ENCODE measurements at places on chromosomes 5 and 9.

DNA sequence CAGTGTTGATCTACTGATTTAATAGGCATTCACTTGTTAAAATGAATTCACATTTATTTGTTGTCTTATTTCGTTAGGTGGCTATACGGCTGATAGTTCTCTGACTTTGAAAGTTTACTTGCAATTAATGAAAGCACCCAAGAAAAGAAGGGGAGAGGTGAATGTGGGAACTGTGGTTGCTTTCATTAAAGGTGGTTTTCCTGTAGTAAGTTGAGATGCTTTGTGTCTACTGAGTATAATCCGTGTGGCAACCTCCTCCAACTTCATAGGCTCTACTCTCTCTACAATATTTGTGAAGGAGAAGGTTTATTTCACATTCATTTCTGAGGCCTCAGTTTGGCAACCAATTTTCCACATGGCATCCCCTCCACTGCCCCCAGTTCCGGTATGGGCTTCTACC is 12.8 kb upstream of the MACIR start:
- no peak for DNase-seq

DNA sequence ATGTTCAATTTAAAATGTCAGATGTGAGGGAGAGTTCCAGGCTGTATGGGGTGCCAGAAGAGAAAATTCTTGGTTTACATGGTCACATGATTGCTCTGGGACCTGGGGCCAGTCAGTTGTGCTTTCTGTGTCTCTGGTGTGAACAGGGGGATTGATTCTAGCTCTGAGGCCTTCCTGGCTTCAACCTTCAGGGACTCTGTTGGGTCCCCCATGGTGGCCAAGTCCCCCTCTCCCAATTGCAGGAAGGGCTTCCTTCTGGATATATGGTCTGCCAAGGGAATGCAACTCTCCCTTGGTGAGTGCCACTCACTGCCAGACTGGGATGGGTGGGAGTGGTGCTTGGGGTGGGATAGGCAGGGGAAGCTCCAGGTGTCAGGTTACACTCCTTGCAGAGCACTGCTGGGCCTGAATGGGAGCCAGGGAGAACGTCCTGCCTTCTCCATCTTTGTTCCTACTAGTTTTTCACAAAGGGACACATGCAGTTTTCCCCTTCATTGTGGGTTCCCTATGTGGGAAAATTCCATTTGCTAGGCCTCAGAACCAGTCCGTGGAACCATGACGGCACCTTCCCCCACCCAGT is 153.2 kb downstream of the MELK start:
- DNase-seq: peak; percentile 8

DNA sequence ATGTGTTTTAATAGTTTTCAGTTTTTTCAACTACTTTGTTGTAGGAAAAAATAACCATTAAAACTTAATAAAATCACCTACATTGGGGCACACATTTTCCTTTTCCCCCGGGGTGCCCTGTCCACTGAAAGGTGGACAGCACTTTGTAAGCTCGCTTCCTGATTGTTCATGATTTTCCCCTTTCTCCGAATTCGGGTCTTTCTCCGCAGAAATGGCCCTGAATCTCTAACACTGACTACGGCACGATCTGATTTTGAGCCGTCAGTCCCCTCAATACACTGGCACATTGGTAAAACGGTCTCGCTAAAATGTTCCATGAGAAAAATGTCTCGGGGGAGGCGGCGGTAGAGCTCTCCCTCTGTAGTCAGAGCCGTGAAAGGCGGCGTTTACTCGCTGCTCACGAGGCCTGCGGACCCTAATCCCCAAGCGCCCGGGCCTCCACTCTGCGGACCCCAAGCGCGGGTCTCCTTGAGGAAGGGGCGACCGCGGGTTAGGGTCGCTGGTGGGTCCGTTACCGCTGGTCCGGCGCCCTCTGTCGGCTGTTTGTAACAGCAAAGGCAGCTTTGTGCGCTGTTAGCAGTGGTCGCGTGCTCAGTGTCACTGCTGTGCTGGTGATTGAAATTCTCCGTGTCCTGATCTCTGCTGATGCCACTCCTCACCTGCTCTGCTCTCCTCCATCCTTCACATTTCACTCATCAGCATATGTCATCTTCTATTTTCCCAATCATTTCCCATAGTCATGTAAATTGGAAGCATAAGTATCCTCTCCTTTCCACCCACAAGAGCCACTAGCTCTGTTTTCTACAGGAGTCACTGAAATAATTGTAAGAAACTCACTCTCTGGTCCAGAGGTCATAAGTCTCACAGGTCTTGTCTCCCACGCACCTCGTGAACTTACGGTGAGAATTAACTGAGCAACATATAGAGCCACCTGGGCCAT is 10.8 kb upstream of the IFNA2 start:
- peak; percentile 45 for DNase-seq

DNA sequence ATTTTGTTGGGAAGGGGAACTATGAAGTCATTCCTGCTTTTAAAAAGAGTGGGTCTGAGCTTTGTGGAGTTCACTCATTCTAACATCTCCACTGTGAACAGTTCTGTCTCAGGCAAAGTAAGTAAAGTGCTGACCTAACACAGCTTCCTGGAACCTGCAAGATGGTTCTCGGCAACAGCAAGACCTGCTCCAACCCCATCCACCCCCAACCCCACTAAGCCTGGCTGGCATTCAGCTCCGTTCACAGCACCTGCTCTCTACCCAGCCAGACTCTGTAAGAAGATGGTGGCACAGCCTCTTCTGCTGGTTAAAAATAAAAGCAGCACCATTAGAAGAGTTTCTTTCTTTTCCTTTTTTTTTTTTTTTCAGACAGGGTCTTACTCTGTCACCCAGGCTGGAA is 42.0 kb downstream of the EPB41L4B start:
- no peak for DNase-seq

DNA sequence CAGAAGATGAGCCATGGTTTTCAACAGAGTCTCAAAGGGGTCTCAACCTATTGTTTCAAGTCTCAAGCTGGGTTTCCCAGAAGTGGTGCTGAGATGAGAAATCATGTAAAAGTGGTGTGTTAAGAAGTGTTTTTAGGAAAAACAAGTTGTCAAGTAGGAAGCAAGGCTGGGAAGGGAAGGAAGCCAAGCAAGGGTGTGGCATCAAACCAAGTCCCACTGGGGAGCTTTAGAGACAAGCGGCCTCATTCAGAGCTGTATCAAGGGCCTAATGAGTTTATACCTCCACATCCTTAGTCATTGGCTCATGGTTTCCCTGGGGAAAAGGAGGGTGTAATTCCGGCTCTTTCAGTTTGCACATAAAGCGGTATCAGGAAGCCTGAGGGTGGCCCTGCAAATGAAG is 26.4 kb upstream of the GABRB2 start:
- no peak for DNase-seq

DNA sequence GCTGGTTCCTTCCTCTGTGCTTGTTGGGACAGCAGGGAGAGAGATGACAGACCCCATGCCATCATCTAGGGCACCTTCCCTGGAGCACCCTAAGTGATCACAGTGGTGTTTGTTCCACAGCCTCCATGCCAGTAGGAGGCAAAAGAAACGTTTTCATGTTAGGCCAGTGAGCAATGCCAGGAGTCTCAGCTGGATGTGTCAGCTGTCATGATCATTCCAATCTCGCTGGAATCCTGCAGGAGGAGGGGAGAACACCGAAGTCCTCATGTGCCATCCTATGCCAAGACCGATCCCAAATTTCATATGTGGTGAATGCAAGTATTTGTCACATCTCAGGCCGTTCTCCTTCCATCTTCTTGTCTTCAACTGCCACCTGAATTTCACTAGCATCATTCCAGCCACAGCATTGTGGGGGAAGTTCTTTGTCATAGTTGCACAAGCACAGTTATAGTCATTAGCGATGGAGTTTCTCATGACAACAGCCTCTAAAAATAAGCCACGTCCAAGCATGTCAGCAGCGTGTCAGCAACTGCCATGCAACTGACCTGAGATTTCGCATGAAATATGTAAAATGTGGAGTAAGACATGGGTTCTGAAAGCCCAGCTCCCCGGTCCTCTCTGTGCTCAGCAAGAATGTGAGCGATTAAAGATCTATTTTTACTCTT is 97.2 kb upstream of the DNAH5 start:
- DNase-seq: no peak

DNA sequence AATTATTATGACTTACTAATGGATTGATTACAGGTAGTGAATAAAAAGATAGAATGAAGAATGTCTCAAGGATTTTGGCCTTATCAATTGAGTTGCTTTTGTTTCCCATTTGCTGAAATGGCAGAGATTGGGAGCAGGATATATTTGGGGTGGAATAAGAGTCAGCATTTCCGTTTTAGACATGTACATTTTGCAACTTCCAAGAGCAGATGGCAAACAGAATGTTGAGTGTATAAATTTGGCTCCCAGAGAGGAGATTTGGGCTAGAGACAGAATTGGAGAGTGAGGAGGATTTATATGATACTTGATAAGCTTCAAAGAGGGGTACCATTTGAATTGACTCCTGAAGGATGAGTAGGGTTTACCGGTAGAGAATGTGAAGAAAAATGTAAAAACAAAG is 437.9 kb upstream of the PAPPA start:
- no peak for DNase-seq

DNA sequence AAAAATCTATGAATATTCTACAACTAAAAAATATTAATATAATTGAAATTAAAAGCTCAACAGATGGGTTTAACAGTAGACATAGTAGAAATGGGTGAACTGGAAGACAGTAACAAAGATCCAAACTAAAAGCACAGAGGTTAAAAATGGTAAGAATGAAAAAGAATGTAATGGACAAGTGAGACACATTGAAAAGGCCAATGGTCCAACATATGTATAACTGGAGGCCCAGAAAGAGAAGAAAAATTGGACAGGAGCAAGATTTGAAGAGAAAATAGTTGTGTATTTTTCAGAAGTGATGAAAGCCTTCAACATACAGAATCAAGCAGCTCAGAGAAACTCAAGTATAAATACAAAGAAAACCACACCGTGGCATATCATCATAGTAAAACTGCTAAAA is 58.6 kb downstream of the PCDHGC5 start:
- no peak for DNase-seq

DNA sequence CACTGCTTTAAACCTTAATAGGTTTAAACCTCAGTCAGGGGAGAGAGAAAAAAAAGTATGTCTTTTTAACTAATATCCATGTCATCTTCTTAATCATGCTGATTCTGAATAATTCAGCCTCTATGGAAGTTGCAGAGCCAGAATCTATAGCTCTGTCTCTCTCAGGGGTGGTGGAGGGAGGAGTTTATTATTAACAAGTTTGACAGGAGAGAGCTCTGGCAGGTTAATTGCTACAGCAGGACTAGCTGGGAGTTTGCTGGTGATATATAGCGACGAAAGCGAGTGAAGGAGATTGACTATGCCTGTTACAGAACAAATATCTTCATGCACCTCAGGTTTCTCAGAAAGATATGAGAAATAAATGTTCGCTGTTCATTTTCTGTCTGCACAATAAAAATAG is 586.4 kb downstream of the TLE4 start:
- DNase-seq: peak; percentile 55

DNA sequence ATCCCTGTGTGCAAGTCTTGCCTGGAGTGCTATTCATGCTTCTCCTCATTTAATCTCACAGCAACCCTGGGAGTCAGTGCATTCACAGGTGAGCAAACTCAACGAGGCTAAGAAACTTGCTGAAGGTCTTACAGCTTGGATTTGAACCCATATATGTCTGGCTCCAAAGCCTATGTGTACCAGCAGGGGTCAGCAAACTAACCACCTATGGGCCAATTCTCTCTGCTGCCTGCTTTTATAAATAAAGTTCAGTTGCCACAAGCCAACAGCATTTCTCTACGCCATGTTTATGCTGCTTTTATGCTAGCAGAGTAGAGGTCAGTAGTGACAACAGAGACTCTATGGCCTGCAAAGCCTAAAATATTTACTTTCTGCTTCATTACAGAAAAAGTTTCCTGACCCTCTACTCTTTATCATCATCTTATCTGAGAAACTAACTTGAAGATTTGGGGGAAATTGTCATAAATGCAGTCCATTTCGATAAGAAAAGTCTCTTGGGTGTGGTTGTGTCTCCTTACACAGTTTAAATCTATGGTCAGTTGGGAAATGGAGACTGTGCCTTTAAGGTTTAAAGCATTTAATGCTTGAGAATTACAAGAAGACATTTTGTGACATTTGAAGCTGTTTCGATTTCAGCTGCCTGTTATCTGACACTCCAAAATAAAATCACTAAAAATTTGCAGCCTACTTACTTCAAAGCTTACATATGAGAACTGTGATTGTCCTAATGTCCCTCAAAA is 137.7 kb downstream of the PRELID2 start:
- DNase-seq: no peak

GRCh38 chr5:452978-453710 is 10.2 kb downstream of the EXOC3 start:
- no peak for DNase-seq

DNA sequence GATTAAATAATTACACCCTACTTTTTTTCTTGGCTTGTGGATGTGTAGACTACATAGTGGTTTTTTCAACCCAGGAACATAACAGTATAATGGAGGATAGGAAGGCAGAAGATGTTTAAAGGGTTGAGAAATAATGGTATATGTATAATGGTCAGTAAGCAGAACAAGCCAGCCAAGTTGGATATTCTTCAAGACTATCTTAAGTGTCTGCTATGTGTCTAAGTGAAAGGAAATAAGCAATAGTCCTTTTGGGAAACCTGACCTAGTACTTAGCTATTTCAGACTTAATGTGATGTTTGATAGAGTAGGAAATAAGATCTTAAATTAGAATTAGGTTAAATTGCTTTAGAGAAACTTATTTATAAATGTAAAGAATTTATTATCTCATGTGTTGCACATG is 85.7 kb downstream of the PTPDC1 start:
- DNase-seq: no peak

- DNase-seq: no peak
These were observed 55.9 kb upstream of the STXBP1 start for GRCh38 chr9:127555840-127556820.

GRCh38 chr5:23840083-23840482 is 332.7 kb downstream of the PRDM9 start:
- DNase-seq: no peak

DNA sequence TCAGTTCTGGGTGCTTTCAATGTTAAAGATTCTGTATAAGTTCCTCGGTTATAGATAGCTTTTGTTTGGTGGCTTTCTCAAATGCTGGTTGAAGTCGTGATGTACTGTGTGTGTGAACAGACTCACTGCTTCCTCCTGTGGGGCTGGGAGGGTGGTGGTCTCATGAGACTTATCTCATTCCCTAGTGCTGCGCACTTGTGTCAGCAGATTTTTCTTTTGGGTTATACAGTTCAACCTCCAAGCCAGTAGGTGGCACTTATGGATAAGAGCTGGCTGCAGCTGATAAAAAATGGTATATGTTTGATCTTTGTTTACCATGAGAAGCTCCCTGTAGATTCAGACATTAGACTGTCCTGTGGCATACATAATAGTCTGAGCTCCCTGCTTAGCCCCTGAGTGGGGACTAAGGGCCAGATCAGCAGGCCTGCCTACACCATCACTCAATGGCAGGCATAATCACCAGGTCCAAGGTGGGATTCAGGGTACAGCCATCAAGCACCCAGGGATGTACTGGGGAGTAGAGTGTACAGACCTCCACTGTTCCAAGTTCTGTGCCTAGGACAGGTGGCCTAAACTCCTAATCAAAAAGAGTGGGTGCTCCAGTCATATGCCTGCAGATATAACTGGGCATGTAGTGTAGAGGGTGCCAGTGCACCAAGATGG is 174.2 kb downstream of the OXCT1 start:
- no peak for DNase-seq

All from renal pelvis (tissue), 12 donors.